ENCODE measurements at places on chromosomes 5 and 9.

- DNase-seq = no peak
These were observed 60.5 kb downstream of the RASGRF2 start for GRCh38 chr5:81020478-81021167.

DNA sequence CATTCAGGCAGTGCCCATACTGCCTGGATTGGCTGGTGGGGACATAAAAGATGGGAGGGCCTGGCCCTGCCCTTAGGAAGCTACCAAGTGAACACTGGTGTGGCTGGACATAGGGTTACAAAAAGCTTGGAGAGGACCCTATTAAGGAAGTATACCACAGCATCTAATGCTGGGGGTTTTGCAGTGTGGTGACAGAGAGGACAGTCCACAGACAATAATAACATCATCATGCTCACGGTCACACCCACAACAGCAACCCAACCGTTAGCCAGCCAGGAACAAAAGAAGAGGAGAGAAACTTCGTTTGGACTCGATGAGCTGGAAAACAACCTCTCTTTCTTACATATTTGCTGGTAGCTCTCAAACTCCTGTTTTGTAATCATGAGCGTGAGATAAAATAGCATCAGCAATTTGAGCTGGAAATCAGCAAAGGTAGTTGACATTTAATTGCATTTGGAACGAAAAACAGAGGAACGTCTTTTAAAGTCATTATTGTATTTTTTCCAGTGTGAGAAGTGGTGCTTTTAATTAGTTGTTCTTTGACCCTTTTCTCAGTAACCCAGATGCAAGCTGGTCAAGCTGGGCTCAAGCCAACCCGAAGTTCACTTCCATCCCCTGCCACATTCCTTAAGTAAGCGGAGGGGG lies 73.4 kb downstream of the NSG2 start:
- DNase-seq = no peak

DNA sequence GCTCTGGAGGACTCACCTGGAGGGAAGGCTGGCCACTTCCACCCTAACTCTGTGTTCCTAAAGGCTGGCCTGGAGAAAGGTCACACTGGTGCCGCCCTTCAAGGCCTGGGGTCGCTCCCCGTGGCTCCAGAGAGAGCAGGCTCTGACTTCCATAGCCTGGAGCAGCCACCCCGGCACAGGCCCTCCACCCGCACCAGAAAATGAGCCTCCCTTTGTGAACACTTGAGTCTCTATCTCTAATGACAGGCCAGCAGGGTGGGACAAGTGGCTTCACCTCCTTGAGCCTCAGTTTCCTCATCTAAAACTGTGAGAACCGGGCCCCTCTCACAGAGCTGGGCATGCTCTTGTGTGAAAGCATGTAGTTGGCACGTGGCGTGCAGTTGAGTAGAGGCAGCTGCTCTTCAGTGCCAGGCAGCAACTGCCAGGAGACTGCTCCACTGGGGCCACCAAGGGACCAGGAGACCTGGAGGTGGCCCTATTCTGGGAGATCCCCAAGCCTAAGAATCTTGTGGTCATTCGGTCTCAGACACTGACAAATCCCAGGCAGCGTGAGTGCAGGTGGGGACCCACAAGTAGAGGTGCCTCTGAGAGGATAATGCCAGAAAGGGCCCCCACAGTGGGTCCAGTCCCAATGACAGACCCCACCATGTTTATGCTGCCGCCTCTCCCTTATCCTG lies 56.7 kb upstream of the GARNL3 start:
- no peak for DNase-seq

- DNase-seq = no peak
These were observed 24.3 kb upstream of the NEURL1B start for GRCh38 chr5:172616730-172617129.

- DNase-seq = no peak
These were observed 27.9 kb downstream of the MROH2B start for GRCh38 chr5:41043109-41043747.

DNA sequence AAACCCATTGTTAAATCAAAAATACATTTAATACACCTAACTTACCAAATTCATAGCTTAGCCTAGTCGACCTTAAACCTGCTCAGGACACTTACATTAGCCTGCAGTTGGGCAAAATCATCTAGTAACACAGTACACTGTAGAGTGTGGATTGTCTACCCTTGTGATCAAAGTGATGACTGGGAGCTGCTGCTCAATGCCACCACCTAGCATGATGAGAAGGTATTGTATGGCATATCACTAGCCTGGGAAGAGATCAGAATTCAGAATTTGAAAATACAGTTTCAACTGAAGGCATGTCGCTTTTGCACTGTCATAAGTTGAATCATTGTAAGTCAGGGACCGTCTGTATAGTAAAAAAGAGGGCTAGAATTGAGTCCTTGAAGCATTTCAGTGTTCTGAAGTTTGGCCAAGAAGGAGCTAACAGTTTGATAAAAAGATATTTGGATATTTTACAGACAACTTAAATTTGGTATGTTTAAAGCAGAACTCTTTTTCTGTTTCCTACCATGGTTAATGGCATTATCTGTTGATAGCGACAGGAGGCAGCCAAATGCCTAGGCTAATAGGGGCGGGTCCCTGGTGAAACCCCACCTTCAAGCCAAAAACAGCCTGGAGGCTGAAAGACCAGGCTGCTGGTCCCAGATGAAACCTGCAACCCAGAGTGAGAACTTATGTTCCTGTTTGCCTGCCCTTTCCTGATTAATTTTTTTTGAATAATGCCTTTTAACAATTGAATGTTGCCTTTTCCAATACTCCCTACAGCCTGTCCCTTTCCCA lies 23.0 kb downstream of the SMIM15 start:
- no peak for DNase-seq

DNA sequence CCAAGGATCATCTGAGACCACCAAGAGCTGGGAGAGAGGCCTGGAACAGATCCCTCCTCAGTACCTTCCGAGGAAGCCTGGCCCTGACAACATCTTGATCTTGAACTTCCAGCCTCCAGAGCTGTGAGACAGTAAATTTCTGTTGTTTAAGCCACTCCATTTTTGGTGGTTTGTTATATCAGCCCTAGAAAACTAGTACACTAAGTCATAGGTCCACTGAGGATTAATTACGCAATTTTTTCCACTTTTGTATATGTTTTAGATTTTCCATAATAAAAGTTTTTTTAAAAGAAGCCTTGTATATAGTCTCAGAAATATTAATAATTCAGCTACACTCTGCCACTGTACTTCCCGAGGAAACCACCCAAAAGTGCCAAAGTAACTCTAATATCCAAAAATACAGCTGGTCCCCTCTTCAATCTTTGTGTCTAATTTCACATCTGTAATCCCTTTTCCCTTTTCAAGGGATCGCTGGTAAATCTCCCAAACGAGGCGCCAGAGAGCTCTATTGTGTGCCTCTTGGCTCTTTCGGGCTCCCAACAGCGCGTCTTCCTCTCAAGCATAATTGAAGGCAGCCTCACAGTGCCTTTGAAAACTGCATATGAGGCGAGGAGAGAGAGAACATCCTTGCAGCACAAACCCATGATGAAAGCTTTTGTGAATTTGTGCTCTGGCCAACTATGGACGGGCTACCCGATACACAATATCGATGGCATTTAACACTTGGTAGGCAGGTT lies 32.7 kb downstream of the PRUNE2 start:
- no peak for DNase-seq

- DNase-seq = no peak
These were observed 65.0 kb downstream of the C9orf152 start for GRCh38 chr9:110142868-110143481.

- peak; percentile 54 for DNase-seq
These were observed 6.7 kb upstream of the SFXN1 start for GRCh38 chr5:175471628-175472027.

DNA sequence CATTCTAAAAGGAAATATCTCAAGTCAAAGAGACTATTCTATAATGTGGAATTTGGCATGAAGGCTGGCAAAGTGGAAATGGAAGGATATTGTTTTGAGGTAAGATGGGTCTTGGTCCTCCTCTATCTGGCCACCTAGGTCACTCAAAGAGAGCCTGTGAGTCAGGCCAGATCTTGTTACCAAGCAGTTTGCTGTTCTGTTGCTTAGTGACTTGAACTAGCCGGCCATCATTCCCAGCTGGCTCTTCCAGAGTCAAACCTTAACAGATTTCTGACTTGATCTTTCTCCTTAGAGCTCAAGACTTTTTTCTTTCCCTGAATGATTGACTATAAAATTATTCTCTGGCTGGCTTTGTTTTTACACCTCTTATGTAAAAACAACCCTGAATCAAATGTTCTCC lies 136.1 kb downstream of the PDE4D start:
- no peak for DNase-seq

- no peak for DNase-seq
These were observed 58.8 kb downstream of the SH3PXD2B start for GRCh38 chr5:172395483-172395882.

DNA sequence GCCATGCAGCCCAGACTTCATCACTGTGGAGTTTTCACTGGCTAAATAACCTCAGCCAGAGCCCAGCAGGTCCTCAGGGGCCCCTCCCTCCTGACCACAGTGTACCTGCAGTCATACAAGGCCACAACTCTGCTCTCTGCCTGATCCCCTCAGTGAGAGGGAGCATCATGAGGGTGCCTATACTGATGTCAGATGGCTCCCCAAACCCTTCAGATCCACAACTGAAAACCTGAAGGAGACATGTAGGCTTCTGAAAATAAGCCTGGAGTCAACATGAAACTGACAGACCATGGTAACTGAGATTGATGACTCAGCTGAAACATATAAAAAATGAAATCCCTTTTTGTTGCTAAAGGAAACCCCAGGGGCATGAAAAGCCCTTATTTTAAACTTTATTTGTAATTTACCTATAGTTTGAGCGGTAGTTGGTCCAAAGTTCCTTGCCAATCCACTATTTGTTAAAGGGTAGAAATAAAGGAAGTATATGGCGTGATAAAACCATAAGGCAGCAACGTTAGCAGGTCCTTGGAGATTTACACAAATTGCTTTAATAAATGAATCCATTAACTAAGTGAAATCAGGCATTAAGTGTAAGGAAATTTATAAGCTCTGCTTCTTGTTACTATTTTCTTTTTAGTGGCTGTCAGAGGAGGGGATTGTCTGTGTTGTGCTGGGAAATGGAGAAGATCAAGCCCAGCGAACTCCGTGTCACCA lies 68.3 kb downstream of the FGF1 start:
- peak; percentile 18 for DNase-seq

DNA sequence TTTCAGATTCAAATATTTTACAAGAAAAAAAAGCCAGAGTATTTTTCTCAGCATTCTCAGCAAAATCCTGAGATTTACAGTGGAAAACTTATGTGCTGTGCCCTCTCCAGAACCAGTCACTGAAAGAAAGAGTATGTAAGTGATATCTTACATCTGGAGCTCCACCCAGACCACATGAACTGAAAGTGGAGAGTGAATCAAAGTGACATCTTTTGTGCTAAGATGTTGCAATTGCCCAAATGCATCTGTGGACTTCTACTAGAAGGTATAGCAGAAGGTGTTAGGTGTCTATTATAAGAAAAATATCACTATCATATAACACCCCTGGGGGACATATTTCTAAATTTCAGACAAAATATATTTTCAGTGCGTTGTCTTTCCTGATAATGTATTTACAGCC lies 49.0 kb upstream of the RIC1 start:
- no peak for DNase-seq

DNA sequence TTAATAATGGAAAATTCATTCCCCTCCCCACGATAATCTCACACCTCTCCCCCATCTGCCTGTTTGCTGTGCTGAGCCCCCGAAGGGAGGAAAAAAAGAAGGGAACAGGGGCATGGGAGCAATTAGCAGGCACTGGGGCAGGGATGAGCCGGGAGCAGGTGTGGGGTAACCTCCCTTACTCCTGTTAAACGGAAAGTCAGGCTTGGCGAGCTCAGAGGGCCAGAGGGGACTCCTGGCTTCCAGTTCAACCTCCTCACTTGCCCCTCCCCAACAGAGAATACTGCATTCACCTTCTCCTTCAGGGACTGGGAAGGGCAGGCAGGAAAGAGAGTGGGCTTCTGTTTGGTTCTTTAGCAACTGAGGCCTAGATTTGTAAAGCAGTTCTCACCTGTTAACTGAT lies 1.6 kb downstream of the AFAP1L1 start:
- DNase-seq = no peak

DNA sequence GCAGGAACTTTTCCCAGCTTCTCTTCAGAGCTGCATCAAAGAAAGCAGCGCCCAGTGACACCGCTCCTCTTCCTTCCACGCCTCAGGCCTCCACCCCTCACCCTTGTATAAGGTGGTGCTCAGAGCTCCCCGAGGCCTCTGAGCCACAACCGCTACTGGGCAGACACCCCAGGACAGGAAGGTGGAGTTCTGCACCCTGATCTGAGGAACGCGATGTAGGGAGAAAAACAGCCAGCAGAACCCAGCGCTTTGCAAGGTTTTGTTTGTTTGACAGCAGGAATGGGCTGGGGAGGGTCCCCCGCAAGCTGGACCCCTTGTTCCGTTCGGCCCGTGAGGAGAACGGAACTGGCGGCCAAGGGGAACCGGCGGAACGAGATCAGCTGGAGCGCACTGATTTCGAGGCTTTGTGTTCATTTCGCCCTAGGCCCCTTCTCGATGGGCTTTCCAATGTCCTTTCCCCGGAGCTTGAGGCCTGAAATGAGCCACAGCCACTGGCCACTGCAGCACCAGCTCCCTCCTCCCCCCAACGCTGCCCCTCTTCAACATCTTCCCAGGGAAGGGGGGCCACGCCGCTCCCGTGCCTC lies 4.1 kb downstream of the EDF1 start:
- DNase-seq = no peak

- no peak for DNase-seq
These were observed 49.5 kb downstream of the CWC27 start for GRCh38 chr5:64818245-64818644.

- no peak for DNase-seq
These were observed 15.4 kb downstream of the SERINC5 start for GRCh38 chr5:80240368-80240986.
